ENCODE measurements at places on chromosomes 16 and 17. TPM values are rescaled to one million over a fixed set of nuclear protein-coding genes. Genes with fewer than 3 reads are reported as not detected.

The PAM16 gene
- total RNA-seq = 58.6 TPM

The SLC5A11 gene
- total RNA-seq = 0.70 TPM

The TAC4 gene
- total RNA-seq = not detected

The SLFN14 gene
- total RNA-seq = not detected

The DNAH2 gene
- total RNA-seq = 1.5 TPM

DNA sequence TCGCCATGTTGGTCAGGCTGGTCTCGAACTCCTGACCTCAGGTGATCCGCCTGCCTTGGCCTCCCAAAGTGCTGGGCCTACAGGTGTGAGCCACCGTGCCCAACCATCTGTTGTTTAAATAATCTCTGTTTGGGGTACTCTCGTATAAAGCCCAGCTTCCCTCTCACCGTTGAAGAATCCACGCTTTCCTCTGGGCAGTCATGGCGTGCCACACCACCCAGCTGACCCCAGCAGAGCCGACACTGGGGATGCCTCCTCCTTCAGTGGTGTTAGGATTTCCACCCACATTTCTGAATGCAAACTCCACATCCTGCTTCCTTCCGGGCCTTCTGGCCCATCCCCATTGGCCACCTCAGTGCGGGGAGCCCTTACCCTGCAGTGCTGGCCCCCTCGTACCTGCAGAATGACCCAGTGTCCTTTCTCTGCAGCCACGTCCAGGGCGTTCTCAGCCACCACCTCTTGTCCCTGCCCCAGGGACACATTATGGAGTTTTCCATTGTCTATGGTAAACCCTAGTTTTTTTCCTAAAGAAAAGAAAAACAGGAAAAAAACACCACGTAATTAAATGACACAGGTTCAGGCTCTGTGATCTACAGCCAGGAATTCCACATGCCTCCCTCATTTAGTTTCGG lies 60.4 kb downstream of the PGS1 start:
- no peak for DNase-seq

- DNase-seq = no peak
Observed at GRCh38 chr17:65954148-65954449, 237.8 kb downstream of the CEP112 start.

DNA sequence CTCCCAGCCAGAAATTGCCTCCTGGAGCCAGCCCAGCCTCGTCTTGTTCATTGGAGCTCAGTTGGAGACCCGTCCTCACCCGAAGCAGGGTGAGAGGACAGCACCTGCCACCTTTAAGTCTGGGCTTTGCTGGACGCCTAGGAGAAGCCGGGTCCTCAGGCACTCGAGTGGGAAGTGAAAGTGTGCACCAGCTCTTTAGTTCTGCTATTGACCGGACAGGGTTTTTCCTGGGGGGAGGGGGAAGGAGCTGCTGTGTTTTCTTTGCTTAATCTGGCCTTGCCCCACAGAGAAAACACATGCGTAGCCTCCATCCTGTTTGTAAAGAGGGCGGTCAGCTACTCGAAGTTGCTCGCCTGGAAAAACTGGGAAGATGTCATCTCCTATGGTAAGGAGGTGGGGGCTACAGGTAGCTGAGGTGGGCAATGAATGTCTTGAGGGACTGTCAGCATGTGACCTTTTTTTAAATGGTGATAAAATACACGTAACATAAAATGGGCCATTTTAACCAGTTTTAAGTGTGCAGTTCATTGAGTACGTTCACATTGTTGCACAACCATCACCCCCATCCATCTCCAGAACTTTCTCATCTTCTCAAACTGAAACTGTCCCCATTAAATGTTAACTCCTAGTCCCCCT lies 34.4 kb downstream of the CMIP start:
- peak; percentile 71 for DNase-seq

DNA sequence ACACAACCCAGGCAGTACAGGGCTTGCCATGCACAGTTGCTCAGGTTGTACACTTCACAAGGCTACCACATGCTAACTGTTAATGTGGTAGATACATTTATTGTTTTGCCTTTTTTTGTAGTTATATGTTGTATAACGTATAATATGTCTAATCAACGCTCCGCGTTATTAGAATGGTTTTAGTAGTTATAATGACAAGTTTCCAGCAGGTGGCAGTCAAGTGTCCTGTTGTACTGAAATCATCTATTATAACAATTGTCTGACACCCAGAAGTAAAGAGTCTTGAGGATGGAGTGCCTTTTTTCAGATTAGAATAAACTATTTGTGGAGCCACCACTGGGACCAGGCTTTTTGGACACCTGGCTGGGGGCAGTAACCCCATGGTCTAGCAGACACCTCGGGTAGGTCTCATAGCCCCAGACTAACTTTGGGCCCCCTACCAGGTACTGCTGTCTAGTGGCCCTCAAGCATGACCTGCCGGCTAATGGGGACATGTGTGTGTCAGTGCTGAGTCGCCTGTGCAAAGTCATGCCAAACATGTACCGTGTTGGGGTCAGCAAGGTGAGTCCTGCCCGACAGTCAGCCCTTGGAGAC lies 32.8 kb downstream of the MYO15A start:
- DNase-seq = no peak

DNA sequence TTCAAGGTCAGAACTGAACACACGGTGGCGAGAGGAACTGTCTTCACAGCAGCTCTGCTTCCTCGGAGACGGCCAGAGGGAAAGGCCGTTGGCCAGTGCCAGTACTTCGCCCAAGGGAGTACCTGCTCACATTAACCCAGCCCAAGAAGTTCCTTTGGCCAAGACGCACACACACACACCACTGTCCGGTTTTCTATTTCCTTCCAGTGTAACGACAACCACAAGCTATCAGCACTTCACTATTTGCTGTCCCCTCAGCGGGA lies 744 bp upstream of the GGNBP2 start:
- DNase-seq = peak; percentile 51

DNA sequence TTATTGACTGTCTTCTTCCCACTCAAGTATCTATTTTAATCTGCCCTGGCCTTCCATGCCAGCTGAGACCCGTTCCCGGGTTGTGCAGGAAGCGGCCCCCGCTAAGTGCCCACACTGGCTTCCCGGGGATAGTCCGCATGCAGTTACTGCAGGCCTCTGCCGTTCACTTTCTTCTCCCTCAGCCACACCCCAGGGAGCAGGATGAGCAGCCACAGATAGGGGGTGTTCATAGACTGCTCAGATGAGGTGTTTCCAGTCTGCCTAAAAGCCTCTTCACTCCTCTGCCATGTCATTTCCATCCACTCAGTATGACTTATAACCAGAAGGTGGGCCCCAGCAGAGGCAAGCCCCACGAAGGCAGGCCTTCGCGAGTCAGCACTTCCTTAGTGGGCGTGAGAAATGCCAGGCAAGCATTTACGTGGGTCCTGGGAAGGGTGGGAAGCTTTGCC lies 7.7 kb downstream of the MED9 start:
- no peak for DNase-seq

DNA sequence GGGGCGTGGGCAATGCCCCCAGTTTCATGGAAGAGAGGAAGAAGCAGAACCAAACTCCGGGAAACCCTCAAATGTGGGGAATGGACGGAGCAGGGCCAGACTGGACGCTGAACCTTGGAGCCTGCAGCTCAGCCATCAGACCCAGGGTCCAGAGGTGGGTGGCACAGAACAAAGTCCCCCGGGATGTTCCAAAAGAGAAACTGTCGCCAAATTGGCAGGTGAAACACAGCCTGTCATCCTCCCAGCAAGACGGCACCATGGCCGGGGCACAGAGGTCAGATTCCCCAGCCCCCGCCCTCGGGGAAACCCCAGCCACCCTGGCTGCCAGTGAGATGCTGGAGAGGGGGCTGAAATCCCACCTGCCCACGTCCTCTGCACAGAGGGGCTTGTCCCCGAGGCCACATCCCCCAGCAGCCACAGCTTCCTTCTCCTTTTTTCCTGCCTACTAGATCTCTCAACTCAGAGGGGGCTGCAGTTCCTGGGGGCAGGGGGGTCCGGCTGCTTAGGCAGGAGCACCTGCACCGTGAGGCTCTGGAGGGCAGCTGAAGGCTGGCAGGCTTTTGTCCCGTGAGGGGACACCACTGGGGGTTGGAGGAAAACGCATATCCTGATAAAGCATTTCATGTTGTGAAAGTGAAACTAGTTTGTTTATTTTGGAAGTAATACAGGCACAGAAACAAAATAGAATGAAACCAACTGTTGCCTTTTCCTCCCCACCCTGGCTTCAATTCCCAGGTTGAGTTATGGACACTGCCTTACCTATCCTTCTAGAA lies 1.2 kb upstream of the SECTM1 start:
- DNase-seq = no peak

DNA sequence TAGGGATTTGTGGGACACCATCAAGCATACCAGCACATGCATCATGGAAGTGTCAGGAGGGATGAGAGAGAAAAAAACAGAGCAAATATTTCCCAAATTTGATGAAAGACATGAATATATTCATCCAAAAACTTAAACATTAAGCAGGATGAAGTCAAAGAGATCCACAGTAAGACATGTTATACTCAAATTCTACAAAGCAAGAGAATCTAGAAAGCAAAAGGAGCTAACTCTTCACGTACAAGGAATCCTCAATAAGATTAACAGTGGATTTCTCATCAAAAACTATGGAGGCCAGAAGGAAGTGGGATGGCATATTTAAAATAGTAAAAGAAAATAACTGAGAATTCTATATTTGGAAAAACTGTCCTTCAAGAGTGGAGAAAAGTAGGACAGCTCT lies 374.8 kb downstream of the ZFHX3 start:
- no peak for DNase-seq

DNA sequence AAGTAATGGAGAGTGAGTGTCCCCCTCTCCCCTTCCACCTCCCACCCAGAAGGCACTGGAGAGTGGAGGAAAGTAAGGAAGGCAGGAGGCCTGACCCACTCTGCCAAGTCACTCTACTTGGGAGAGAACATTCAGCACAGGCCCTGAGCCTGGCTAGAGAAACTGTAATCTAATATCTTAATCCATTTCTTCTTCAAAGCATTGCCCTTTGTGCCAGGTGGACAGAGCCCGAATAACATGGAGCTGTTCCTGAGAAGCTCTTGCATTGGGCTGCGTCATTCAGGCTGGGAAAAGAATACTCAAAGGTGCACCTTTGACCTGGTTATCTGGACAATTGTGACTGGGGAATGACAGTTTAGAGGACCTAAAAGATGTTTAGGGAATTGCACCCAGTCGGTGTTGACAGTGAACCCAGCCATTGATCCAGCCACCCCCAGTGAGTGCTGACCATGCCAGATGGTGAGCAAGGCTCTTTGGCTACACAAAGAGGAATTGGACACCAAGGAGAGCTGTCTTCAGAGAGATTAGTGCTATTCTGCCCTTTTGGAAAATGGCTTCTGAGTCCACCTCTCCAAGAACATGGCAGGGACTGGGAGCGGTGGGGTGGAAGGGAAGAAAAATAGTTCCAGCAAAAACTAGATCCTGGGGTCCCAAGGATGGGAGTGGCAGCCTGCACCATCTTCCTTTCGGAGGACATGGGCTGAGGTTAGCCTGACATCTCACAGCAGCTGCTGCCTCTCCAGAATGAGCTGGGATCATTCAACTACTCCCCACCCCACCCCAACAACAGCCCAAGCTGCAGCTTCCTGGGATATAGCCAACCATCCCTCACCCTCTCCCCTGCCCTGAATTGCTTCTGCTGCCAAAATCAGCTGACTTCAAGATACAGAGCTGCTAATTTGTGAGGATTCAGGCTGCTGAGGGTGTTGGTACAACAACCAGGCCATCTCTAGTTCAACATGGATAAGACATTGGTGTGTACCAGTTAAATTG lies 11.6 kb upstream of the NOG start:
- DNase-seq = no peak

Data from ureter (tissue), 1 donor.